ENCODE measurements at places on chromosomes 16 and 17.

DNA sequence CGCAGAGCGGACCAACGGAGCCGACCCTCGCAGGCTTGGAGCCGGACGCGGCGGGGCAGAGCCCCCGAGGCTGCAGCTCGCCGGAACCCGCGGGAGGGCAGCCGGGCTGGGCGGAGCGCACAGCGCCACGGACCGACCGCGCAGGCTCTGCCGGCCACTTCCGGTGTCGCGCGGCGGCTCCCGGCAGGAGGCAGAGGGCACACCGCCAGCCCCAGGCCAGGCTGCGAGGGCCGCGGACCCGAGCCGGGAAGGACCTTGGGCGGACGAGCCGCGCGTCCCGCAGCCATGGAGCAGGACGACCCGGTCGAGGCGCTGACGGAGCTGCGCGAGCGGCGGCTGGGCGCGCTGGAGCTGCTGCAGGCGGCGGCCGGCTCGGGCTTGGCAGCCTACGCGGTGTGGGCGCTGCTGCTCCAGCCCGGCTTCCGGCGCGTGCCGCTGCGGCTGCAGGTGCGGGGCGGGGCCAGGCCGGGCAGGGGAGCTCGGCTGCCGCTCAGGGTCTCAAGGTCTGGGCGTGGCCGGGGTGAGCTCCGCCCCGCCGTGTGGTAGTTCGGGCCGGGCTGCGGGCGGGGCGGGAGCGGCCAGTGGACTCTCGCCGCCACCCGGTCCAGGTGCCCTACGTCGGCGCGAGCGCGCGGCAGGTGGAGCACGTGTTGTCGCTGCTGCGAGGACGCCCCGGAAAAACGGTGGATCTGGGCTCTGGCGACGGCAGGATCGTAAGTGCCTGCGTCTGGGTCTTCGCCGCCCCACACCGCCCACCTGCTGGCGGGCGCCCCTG is at the start of gene ANTKMT:
TSS of gene ANTKMT (plus strand) at position 157 of the 775 bp plus-strand sequence. CDS start at position 286, 129 bp downstream.
- peak; percentile 50 for DNase-seq

- no peak for DNase-seq
Measured at GRCh38 chr17:68937890-68938514, 17.2 kb downstream of the ABCA8 start.

- no peak for DNase-seq
Measured at GRCh38 chr17:73956595-73957465, 246.6 kb upstream of the RPL38 start.

DNA sequence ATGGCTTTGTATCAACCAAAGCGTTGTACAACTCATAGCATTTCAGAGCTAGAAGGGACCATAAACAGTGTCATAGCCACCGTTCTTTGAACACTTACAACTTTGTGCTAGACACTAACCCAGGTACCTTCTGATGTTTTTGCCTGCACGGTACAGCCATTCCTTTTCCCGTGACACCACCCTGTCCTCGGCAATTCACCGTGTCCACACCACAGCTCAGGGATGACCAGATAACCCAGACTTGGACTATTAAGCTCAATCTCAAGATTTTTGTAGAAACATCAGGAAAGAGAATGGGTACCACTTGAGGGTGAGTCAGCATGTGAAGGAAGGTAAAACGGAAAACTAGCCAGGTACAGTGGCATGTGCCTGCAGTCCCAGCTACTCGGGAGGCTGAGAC is 9.8 kb upstream of the CBFB start:
- no peak for DNase-seq

DNA sequence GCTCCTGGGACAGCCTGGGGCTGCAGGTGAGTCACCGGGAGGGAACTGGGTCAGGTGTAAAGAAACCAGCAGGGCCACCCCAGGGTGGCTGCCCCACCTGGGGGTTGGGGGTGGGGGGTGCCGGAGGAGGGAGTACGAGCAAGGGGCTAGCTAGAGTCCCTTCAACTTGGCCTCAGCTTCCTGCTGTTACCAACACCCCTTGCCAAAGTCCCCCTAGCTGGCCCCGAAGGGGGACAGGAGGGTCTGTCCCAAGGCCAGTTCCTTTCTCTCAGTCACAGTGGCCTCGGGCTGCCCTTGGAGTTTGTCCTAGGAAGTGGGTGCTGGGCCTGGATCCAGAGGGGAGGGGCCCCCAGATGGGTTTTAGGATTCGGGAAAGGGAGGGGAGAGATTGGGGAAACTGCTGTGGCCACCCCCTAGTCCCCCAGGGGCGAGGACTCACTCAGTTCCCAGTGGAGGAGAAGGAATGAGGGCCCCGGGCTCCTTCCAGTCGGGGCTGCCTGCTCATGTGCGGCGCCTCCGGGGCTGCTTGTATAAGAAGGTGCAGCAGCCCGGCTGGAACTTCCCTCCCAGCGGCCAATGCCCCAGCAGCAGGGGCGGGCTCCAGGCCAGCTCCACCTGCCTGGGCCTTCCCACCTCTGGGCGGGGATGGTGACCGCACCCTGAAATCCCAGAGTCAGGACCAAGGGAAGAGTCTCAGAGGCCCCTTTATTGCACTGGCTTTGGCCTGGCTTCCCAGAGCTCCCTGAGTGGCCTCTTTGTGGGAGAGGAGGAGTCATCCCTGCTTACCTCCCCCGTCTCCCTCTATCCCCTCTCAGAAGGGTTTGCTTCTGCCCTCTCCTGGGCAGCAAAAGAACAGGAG is 7.3 kb downstream of the ARHGAP27 start:
- DNase-seq = peak; percentile 57

- no peak for DNase-seq
Measured at GRCh38 chr17:18321309-18321708, 6.2 kb downstream of the SMCR8 start.

DNA sequence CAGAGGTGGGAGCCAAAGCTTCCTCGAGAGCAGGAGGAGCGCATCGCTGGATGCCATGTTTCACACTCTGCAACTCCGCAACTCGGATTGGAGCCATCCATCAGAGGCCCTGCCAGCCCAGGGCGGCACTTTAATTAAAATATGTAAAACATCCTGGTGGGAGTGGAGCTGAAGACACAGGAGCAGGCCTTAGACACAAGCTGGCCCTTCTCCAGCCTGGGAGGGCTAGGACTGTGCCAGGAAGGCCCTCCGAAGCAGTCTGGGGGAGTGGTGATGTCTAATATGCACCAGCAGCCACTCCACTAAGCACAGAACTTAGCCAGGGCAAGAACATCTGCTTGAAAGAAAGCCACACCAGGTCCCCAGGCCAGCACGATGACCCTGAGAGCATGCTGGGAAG is 5.8 kb upstream of the CCDC182 start:
- no peak for DNase-seq

GRCh38 chr17:53822764-53823163 is at the start of gene KIF2B:
Gene KIF2B (plus strand): TSS chr17:53822927. CDS start chr17:53823034, 107 bp downstream.
- no peak for DNase-seq

DNA sequence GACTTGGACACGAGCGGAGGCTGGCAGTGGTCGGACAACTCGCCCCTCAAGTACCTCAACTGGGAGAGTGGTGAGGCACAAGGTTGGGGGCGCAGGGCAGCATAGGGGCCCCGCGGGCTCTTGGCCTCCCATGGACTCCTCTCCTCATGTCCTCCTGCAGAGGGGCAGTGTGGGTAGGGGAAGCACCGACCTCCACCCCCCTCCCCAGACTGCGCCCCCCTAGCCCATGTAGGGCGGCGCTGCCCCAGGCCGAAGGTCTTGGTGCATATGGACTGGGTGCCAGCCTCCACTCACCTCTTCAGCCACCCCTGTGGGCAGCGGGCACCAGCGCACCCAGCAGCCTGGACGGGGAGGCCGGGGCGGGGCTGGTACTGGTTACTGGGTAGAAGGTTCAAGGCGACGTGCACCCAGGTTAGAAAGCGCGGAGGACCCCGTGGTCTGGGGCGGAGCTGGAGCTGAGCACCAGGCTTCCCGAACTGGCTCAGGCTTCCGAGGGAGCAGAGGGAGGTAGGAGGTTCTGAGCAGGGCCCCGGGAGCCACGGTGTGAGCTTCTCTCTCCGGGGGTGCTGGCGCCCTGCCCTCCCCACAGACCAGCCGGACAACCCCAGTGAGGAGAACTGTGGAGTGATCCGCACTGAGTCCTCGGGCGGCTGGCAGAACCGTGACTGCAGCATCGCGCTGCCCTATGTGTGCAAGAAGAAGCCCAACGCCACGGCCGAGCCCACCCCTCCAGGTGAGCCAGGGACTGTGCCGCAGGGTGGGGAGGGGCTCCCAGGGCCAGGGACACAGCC is 39.5 kb downstream of the MRC2 start:
- DNase-seq = no peak

DNA sequence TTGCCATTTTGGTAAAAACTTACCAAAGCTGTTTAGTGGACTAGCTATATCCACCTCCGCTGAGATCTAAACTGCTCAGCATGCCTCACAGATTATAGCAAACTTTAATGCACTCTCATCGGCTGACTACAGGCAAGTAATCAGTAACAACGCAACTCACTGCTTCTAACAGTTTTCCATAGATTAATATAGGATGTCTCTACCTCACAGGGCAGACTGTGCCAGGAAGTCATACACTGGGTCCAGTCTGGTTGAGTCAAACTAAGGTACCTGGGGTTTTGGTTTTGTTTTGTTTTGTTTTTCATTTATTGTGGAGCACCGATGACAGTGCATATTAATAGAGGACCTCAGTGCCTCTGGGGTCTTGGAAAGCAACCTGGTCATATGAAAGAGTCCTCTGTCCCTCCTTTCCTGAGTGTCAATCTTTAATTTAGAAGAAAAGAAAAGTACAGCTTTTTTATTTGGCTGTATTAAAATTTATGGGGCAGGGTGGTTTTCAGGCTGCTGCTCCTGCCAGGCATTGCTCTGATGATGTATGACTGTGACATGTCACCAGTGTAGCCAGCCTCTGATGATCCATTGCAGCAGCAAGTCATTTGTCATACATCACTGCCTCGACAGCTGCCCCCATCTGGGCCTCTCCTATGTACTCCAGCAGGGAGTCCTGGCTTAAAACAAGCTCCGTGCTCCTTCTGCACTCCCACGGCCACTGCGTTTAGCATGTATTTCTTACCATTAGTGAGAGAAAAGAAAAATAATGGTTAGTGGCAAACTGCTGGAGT is 854.1 kb downstream of the KCNJ2 start:
- DNase-seq = no peak

GRCh38 chr17:47961406-47961805 is 3.7 kb upstream of the PRR15L start:
- DNase-seq = no peak

DNA sequence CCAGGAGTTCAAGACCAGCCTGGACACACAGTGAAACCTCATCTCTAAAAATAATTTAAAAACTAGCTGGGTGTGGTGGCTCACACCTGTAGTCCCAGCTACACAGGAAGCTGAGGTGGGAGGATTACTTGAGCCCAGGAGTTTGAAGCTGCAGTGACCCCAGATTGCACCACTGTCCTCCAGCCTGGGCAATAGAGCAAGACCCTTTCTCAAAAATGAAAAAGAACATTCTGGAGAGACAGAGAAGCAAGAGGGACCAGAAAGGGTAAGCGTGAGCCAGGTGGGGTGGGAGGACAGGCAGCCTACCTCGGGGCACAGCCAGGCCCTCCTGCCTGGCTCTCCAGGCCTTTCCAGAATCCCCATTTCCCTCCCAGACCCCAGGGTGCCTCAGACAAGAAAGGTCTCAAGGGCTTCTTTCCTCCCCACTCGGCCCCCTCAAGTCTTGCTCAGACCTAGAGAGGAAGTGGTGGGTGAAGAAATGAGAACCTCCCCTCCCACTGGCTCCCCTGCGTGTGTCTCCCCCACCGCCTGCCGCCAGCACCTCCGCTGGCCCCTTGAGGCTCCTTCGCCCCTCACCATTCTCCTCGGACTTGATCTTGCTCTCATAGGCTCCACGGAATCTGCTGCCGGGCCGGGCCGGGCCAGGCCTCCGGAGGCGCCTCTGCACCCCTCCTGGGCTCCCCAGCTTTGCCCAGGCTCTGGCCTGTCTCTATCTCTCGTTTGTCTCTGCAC is 503 bp downstream of the C16orf54 start:
- DNase-seq = no peak

GRCh38 chr17:77839698-77840512 is 118.6 kb upstream of the TNRC6C start:
- DNase-seq = no peak

GRCh38 chr16:69932228-69932627 is 18.9 kb upstream of the CLEC18A start:
- DNase-seq = no peak

GRCh38 chr17:34254651-34255380 is at the start of gene CCL2:
Gene CCL2 (plus strand): TSS chr17:34255285. CDS start chr17:34255350, 65 bp downstream.
- DNase-seq = peak; percentile 78

GRCh38 chr16:53031323-53031942 is 21.3 kb downstream of the CHD9NB start:
- no peak for DNase-seq

GRCh38 chr17:16351831-16352230 is 1.4 kb downstream of the CENPV start:
- peak; percentile 15 for DNase-seq

- no peak for DNase-seq
Measured at GRCh38 chr17:13426991-13427390, 174.7 kb downstream of the HS3ST3A1 start.

- DNase-seq = no peak
Measured at GRCh38 chr17:73749928-73750605, 105.8 kb upstream of the SDK2 start.

- DNase-seq = no peak
Measured at GRCh38 chr16:69100071-69100691, 5.3 kb upstream of the HAS3 start.

GRCh38 chr17:47204722-47205418 is 4.3 kb upstream of the MYL4 start:
- peak; percentile 47 for DNase-seq

GRCh38 chr17:78219396-78220150 is 5.5 kb downstream of the BIRC5 start:
- no peak for DNase-seq

DNA sequence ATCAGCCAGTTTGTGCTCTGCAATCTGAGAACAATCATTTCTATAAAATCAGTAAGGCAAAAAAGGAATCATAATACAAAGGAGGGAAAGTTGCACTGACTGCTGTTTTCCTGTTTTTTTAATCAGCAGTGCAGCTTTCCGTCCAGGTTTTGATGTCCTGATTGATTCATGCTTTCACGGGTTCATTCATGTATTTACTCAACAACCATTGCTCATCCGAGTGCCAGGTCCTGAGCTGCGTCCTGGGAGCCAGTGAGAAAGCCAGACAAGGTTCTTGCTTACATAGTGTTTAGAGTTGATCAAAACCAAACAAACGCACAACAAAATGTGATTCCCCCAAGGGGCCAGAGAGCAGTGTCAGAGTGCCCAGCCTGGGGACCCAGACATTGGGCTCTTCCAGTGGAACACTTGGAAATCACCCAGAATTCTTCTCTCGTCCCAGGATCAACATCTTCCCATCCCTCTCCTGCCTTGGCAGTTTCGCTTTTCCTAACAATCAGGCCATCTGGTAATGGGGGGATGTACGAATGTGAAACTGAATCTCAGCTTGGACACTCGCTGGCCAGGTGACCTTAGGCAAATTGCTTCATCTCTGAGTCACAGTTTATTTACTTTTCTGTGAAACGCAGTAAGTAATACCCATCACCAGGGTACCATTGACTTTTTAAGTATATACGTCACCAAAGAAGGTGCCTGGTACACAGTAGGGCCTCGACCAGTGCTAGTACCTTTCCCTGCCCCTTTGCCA is 13.3 kb upstream of the C1QL1 start:
- peak; percentile 25 for DNase-seq

Data from HFFc6 (cell line).